ENCODE measurements at places on chromosomes 2 and 18.

GRCh38 chr2:183284606-183285005 lies 160.4 kb downstream of the NUP35 start:
- no peak overlapping the region for H3K4me3 ChIP-seq
- no peak for DNase-seq
- peaks cover 6% of the 10 kb centered on the region for H3K36me3 ChIP-seq

- H3K36me3 ChIP-seq: no peaks in the 10 kb centered on the region
- H3K27ac ChIP-seq: no peak overlapping the region
- no peak for DNase-seq
- no peak overlapping the region for H3K4me3 ChIP-seq
Measured at GRCh38 chr18:21345840-21346239, 103.8 kb downstream of the GREB1L start.

DNA sequence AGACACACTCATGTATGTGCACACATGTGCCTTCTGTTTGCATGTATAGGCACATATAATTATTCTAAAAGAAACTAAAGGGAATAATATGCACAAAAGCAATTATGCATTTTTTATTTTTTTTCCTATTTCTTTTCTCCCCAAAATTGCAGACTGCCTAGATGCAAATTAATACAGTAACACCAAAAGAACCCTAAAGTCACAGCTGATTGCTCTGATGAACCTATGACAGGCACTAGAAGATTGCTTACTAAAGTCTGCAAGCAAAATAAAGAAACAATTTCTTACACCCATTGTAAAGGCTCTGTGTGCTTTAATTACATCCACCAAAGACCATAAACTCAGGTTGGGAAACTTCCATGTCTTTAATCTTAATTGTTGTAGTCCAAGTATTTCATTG lies 7.7 kb upstream of the EML4 start:
- H3K27me3 ChIP-seq: no peaks in the 10 kb centered on the region
- no peak overlapping the region for H3K4me3 ChIP-seq

GRCh38 chr2:74767618-74768017 lies 66.3 kb upstream of the HK2 start:
- H3K4me3 ChIP-seq: no peak overlapping the region
- H3K36me3 ChIP-seq: no peaks in the 10 kb centered on the region
- H3K27me3 ChIP-seq: peaks cover 2% of the 10 kb centered on the region
- no peak overlapping the region for H3K27ac ChIP-seq
- H3K4me1 ChIP-seq: no peaks in the 10 kb centered on the region
- no peak for DNase-seq

GRCh38 chr2:155871940-155872339 lies 460.6 kb downstream of the NR4A2 start:
- DNase-seq: no peak
- H3K27me3 ChIP-seq: no peaks in the 10 kb centered on the region
- no peaks in the 10 kb centered on the region for H3K4me1 ChIP-seq
- no peaks in the 10 kb centered on the region for H3K36me3 ChIP-seq

- no peak overlapping the region for H3K27ac ChIP-seq
- no peaks in the 10 kb centered on the region for H3K4me1 ChIP-seq
- no peak overlapping the region for H3K4me3 ChIP-seq
Measured at GRCh38 chr18:10120622-10121021, 206.8 kb downstream of the VAPA start.

GRCh38 chr2:118994778-118995177 lies 52.8 kb downstream of the MARCO start:
- no peaks in the 10 kb centered on the region for H3K36me3 ChIP-seq
- no peak for DNase-seq
- no peak overlapping the region for H3K4me3 ChIP-seq
- no peak overlapping the region for H3K27ac ChIP-seq

DNA sequence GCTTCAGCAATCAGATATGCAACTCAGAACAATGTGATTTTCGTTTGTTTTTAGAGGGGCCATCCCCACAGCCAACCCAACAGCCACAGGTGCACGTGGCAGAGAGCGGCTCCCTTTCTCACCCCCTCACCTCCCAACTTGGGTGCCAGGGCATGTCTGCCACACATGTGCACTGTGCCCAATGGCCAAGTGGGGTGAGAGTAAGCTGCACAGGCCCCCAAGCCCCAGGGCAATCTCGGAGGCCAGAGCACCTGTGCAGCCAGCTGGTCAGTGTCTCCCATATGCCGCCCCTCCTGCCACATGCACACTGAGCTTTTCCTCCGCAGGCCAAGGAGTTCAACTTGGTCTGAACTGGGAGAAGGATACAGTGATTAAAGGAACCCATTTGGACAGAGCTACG lies 1130.2 kb downstream of the DSC3 start:
- no peak overlapping the region for H3K4me3 ChIP-seq
- H3K36me3 ChIP-seq: no peaks in the 10 kb centered on the region
- H3K27ac ChIP-seq: no peak overlapping the region
- no peak for DNase-seq
- no peaks in the 10 kb centered on the region for H3K4me1 ChIP-seq

- H3K27ac ChIP-seq: no peak overlapping the region
- H3K36me3 ChIP-seq: no peaks in the 10 kb centered on the region
- peaks cover 1% of the 10 kb centered on the region for H3K27me3 ChIP-seq
- no peak overlapping the region for H3K4me3 ChIP-seq
- DNase-seq: no peak
Measured at GRCh38 chr2:167863377-167863776, 384.0 kb downstream of the STK39 start.

GRCh38 chr2:188797371-188797770 lies 176.8 kb upstream of the COL3A1 start:
- no peak overlapping the region for H3K4me3 ChIP-seq
- no peaks in the 10 kb centered on the region for H3K36me3 ChIP-seq
- H3K27ac ChIP-seq: no peak overlapping the region
- no peaks in the 10 kb centered on the region for H3K27me3 ChIP-seq

GRCh38 chr2:65691816-65692215 lies 259.4 kb upstream of the SPRED2 start:
- no peaks in the 10 kb centered on the region for H3K36me3 ChIP-seq
- H3K27ac ChIP-seq: no peak overlapping the region
- H3K4me1 ChIP-seq: no peaks in the 10 kb centered on the region
- no peak overlapping the region for H3K4me3 ChIP-seq
- H3K27me3 ChIP-seq: peaks cover 2% of the 10 kb centered on the region
- DNase-seq: no peak

GRCh38 chr2:41867553-41867952 lies 180.3 kb upstream of the PKDCC start:
- no peaks in the 10 kb centered on the region for H3K36me3 ChIP-seq
- no peak overlapping the region for H3K4me3 ChIP-seq
- no peak overlapping the region for H3K27ac ChIP-seq
- DNase-seq: no peak

GRCh38 chr2:85656468-85656867 lies 11.5 kb downstream of the SFTPB start:
- no peak for DNase-seq
- H3K27ac ChIP-seq: peak overlapping the region; percentile 57
- peaks cover 2% of the 10 kb centered on the region for H3K4me1 ChIP-seq
- no peak overlapping the region for H3K4me3 ChIP-seq

DNA sequence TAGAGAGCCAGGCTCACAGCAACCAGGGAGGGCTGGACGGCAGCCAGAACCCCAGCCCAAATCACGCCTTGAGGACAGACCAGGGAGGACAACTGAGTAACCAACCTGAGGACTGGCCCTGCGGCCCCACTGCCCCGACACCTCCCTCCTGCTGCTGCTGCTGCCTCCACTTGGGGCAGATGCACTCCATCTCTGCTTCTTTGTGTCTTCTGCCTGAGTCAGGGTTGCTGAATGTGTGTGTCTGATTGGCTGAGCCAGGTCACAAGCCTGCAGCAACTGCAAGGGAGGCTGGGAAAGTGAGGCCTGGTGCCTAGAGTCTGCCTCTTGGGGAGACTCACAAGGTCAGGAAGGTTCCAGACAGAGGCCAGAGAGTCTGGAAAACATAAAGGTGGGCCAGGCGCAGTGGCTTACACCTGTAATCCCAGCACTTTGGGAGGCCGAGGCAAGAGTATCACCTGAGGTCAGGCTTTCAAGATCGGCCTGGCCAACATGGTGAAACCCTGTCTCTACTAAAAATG lies 83.4 kb downstream of the ZFP36L2 start:
- H3K27me3 ChIP-seq: no peaks in the 10 kb centered on the region
- peaks cover 73% of the 10 kb centered on the region for H3K4me1 ChIP-seq
- no peaks in the 10 kb centered on the region for H3K36me3 ChIP-seq
- peak overlapping the region; percentile 81 for H3K4me3 ChIP-seq
- peak; percentile 60 for DNase-seq
- peak overlapping the region; percentile 97 for H3K27ac ChIP-seq
